ENCODE measurements at places on chromosomes 13 and 19. TPM values are rescaled to one million over a fixed set of nuclear protein-coding genes. Genes with fewer than 3 reads are reported as not detected.

Gene LILRA2
- 3.1 TPM for total RNA-seq

Gene MYO9B
- total RNA-seq: 33.2 TPM

Gene GDF15
- total RNA-seq: 0.46 TPM

Gene ZNF507
- 14.7 TPM for total RNA-seq

Gene F7
- total RNA-seq: not detected

Gene FAM216B
- 3.1 TPM for total RNA-seq

Gene VAV1
- 3.1 TPM for total RNA-seq
